AG10803 (cell line): ENCODE measurements at places on chromosomes 7 and 10.

DNA sequence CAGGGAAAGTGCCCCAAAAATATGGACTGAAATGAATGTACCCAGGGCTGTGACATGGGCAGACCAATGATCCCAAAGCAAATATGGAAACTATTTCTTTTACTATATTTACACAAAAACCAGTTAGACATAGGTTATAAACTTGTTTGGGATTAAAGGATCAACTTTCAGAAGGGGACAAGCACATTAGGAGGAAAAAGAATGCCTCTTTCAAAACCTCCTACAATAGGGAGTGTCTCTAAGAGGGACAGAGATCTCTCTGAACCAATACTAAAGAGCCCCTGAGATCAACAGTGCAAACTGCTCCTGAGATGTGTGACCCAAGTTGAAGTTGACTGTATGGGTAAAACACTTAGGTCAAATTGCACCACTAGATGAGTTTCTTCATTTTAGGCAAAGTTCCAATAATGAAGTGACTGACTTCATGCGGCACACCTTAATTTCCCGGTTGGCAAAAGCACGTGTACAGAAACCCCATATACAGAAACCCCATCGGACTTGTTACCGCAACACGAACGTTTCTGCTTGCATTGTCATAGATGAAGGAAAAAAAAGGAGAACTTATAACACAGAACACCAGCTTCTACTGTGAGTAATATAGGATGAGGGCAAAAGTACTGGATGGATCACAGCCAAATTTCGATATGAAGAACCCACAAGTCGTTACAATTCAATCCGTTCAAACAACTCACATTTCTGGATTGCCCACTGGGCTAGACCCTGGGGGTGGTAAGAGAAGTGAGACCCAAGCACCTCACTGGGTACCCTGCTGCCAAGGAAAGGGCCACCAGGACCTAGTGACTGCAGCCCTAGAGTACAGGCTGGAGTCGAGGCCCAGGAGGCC, 4.3 kb downstream of the SVIL start:
- no peak for DNase-seq

DNA sequence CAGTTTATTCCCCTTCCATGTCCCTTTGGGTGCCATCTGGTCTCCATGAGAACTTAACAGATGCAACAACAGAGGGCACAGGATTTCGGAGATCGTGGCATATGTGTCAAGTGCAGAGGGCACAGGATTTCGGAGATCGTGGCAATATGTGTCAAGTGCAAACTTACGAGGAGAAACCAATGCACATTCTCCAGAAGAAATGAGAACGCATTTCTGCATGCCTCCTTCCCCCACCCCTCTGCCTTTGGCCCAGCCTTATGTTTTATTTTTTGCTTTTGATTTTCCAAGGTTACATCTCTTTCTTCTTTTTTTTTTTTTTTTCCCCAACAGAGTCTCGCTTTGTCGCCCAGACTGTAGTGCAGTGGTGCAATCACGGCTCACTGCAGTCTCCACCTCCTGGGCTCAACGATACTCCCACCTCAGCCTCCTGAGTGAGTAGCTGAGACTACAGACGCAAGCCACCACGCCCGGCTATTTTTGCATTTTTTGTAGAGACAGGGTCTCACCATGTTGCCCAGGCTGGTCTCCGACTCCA, 586 bp upstream of the ANKRD26 start:
- no peak for DNase-seq

- DNase-seq = no peak
Measured at GRCh38 chr10:114340816-114341215, 63.5 kb downstream of the AFAP1L2 start.

- no peak for DNase-seq
Measured at GRCh38 chr7:129187681-129188371, 607 bp upstream of the SMO start.

- no peak for DNase-seq
Measured at GRCh38 chr7:134701272-134701671, 54.6 kb downstream of the BPGM start.

- DNase-seq = no peak
Measured at GRCh38 chr10:70540089-70540788, 61.7 kb downstream of the PALD1 start.

- no peak for DNase-seq
Measured at GRCh38 chr7:149398195-149398820, 62.6 kb downstream of the ZNF777 start.

GRCh38 chr7:74379938-74380337, 73.8 kb upstream of the GTF2IRD1 start:
- DNase-seq = peak; percentile 24

- no peak for DNase-seq
Measured at GRCh38 chr7:135270577-135271254, 37.1 kb downstream of the STRA8 start.

DNA sequence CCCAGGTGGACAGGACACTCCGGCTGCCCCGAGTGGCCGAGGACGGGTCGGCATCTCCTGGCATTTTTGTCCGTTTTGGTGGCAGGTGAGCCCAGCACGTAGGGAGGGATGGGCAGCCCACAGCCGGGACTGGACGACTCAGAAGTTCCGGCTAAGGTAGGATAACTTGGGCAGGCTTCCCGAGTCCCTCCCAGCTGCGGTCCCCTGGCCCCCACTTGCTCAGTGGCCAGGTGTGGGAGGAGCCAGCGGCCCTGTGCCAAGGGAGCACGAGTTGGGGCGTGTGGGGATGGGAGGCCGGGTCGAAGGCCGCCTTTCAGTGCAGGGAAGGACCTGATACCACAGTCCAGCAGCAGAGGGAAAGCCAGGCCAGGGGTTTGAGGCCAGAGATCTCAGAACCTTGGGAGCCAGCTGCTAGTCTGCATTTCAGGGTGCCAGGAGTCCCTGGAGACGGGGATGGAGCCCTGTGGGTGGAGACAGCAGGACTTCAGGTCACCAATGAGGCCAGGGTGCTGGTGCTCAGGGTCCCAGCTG, 58.5 kb downstream of the PWWP2B start:
- no peak for DNase-seq

GRCh38 chr10:35972275-35972674, 330.2 kb upstream of the FZD8 start:
- DNase-seq = no peak

GRCh38 chr10:125222515-125223308, 62.3 kb upstream of the CTBP2 start:
- DNase-seq = no peak
